ENCODE measurements at places on chromosomes 1 and 21.

DNA sequence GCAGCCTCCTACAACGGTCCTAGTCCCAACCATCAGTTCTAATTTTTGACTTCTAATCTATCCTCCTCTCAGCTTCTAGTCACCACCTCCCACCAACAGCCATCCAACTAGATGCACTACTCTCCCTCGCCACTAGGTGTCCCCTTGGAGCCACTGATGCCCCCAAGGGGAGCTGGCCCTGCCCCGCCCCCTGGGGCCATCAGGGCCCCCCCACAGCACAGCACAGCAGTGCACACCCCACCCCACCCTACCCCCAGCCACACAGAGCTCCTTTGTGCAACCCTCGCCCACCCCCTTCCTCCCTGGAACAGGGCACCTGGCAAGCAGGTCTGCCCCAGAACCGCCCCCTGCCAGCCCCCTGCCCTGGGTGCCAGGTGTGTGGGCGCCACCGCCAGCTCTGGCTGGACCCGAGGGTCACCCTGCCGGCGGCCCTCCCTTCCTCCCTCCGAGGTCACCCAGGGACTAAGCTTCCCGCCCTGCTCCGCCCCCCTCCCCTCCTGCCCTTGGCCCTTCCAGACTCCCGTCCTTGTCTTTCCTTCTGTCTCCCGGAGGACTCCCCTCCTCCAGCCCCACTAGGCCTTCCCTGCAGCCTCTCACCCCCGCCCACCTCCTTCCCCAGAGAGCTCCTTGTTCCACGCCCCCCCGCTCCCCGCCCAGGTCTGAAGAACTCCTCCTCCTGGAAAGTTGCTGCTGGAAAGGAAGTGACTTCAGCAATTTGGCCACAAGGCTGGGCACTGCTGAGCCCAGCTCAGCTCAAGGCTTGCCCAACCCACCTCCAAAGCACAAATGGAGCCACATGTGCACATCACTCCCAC, 47.0 kb downstream of the AHDC1 start:
- peak; percentile 87 for DNase-seq

- DNase-seq: no peak
These were observed 150.7 kb downstream of the BACH1 start for GRCh38 chr21:29449306-29449950.

GRCh38 chr21:32653326-32653901, 41.2 kb upstream of the CFAP298 start:
- no peak for DNase-seq

- DNase-seq: no peak
These were observed 200.7 kb upstream of the POU3F1 start for GRCh38 chr1:38246955-38247952.

- DNase-seq: no peak
These were observed 73.4 kb downstream of the PIK3CD start for GRCh38 chr1:9724706-9725476.

DNA sequence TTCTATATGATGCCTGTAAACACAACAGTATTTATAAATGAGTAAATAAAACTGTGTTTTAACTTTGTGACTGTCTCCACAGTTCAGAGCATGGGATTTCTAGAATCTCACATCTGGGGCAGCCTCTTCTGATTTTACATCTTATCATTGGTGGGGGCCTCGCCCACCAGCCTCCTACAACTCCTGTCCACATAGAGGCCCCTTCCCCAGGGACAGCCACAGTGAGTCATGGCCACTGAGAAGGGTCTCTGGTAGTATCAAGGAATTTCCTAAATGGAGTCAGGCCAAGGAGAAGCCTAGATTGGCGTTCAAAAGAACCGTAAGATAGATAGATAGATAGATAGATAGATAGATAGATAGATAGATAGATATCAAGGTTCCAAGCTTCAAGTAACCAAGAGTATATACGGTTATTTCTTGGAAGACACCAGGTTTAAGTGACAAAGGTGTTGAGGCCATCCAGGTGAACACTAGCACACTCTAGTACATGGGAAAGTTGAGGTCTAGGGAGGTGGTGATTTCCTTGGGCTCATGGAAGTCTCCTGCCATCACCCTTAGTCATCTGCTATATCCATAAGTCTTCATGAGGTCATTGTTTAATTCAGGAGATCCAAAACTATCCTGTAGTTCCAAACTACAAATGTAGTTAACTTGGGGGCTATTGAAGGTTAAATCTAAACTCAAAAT, 121.6 kb downstream of the SYT2 start:
- DNase-seq: no peak
